Brain pericyte (primary cell): ENCODE measurements at places on chromosomes 12 and 14.

GRCh38 chr12:120286768-120287490 is 4.8 kb downstream of the RNU4-2 start:
- no peak for DNase-seq

DNA sequence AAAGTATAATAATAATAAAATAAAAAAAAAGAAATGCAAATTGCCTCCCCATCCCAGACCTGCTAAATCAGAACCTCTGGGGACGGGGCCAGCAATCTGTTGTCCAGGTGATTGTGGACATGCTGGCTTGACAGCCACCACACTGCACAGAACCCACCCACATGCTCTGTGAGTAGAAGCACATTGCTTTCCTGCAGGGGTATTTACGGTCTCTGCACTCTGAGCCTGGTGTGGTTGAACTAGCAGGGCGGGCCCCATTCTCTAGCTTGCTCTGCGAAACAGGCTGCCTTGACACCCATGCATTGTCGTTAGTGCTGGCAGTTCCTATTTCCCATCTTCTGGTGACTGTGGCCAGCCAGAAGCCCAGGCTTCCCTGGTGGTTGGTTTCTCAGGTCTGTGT is 24.5 kb downstream of the PRMT8 start:
- no peak for DNase-seq

DNA sequence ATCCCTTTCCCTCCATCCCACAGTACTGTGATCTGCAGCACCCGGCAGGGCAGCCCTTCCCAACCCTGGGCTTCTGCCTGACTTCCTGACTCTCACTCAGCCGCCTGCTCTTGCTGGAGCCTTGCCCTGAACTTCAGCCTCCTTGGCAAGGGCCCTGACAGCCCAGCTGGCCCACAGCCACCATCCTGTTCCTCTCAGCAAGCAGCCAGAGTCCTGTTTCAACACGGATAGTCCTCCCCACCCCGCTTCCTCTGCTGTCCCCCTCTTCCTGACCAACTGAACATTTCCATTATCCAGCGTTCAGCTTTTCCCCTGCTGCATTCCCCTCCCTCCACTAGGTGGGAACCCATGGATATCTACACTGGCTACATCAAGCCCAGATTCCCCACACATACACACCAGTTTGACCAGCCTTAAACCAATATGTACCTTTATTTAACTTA is 74.0 kb upstream of the MDM1 start:
- DNase-seq, result peak; percentile 60

- no peak for DNase-seq
These were observed 450.2 kb upstream of the MDGA2 start for GRCh38 chr14:48125654-48126053.

- DNase-seq, result no peak
These were observed 70.8 kb downstream of the SCN8A start for GRCh38 chr12:51661836-51662235.

- DNase-seq, result no peak
These were observed 154.1 kb downstream of the SLC5A8 start for GRCh38 chr12:101055940-101056339.

DNA sequence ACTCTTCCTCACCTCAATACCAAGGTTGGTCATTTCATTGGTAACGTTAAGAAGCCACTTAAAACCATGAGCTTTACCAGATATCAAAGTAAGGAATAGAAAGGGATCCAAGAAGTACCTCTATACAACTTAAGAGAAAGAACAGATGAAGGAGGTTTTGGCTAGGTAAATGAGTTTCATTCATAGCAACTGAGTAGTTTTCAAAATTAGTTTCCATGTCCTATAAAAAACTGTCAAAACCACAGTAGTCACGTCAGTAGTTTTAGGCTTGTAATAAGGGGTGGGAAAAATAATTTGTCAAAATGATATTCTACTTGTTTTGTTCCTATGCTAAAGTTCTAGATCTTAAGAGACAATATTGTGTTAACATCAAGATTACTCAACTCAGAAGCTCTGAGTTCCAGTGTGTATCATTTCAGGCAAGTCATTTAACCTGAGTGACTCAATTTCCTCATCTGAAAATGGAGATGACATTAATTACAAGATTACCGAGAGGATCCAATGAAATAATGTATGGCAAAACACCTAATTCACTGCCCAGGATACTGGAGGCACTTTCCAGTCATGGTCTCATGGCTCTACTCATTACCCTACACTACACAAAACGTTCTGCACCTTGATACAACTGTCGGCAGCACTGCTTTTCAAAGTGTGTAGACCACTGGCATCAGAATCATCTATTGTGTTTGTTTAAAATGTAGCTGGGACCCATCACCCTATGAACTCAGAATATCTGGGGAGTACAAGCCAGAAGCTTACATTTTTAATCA is 24.1 kb upstream of the SLC6A13 start:
- no peak for DNase-seq

GRCh38 chr14:52395728-52396127 is 81.6 kb downstream of the PTGER2 start:
- DNase-seq, result no peak

DNA sequence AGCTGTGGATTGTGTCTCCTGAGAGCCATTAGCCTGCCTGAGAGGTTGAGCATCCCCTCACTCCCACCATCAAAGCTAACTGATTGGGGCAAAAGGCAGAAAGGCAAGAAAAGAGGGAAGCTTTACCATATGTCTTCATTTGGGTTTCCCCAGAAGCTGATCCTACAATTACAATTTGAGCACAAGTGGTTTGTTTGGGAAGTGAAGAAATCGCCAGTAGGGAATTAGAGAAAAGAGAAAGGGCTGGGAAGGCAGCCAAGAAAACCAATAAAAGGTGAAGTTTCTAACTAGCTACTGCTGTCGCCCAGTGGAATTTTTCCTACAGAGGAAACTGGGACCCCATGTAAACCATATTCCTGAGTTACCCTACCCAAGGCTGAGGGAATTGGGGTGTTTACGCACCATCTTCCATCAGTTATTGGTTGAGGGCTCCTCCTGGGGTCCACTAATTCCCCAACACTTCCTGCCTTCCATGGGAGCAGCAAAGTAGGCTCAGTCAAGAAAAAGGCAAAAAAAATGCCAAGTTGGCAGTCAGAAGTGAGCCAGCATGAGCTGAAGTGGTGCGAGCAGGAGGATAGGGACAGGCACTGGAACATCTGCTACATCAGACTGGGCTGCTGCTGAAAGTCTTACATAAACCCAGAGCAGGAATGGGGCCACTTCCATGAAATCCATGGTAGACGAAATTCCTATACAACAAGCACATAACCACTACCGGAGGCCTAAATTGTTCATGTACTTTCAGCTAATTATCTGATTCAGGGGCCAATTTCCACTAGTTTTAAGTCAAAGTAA is 17.3 kb downstream of the KCNK10 start:
- no peak for DNase-seq

DNA sequence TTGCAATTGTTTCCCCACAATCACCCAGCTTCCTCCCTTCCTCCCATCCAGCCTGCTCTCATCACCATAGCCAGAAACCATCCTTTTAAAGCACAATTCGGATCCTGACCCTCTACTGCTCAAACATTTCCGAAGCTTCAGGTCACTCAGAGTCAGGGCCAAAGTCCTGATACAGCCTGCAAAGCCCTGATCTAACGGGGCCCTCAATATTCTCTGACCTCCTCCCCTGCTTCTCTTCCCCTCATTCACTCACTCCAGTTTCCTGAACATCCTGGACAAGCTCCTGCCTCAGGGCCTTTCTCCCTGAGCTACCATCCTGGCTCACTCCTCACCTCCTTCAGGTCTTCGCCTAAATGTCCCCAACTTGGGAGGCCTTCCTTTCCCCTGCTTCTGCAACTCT is 46.1 kb downstream of the PITPNM2 start:
- DNase-seq, result no peak

GRCh38 chr14:75363570-75364227 is 64.1 kb upstream of the JDP2 start:
- no peak for DNase-seq
